ENCODE measurements at places on chromosomes 2 and 18. TPM values are rescaled to one million over a fixed set of nuclear protein-coding genes. Genes with fewer than 3 reads are reported as not detected.

The SOCS6 gene
- total RNA-seq: 20.4 TPM

The PROKR1 gene
- not detected for total RNA-seq

The SMAD2 gene
- 171 TPM for total RNA-seq

DNA sequence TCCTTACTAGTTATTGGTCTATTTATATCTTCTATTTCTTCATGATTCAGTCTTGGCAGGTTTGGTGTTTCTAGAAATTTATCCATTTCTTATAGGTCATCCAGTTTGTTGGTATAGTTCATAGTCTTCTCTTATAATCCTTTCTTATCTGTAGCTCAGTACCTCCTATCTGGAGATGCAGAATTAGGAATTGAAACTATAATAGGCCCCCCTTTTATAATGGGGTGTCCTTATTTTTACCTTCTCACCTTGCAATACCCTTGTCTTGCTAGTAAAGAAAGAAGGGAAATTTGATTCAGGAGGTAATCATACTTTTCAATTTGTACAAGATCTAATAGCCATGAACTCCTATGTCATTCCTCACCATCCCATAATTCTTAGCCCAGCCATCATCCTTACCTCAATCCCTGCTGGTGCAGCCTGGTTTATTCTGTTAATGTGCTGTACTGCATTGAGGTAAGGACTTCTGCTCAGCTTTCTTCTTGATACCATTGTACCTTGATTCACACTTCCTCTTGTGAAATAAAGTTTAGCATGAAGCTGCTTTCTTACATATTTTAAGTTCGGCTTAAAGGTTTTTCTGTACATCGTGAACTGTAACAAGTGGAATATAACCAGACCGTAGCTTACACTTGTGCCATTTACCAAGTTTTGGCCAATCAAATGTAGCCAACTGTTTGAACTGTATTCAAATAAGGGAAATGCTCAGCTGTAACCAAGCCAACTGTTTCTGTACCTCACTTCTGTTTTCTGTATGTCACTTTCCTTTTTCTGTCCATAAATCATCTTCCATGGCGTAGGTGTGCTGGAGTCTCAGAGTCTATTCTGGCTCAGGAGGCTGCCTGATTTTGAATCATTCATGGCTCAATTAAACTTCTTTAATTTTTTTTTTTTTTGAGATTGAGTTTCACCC is 40.1 kb upstream of the PTH2R start:
- no peak for DNase-seq

DNA sequence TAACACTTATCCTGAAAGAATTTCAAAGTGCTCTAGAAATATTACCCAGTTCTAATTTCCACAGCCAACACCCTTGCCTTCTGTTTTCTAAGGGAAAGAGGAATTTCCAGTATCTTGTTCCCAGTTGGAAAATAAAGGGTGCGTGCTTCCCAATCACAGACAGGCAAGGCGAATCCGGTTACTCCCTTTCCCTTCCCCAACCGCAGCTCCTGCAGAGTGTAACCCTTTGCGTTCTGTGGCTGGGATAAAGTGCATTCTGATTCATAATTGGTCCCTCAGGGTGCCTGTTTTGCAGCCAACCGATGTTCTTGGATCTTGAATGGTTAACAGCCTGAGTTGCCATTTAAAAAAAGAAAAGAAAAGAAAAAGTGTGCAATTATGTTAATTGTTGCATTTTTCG is 40.6 kb upstream of the PGAP1 start:
- DNase-seq: peak; percentile 46

DNA sequence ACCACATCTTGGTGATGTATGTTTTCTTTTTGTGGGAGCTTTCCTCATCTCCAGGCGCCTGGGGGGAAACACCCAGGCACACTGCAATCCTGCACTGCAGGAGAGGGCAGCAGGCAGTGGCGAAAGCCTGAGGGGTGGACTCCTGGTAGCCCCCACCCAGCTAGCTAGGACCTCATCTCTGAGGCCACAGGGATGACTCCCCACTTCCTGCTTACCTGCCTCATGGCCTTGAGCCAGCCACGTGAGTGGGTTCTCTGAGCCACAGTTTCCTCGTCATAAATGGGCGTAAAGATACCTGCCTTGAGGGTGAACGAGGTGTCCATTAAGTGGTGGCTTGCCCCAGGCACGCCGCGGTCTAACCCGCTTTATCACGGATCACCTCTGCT is 19.1 kb downstream of the TRAF3IP1 start:
- no peak for DNase-seq

DNA sequence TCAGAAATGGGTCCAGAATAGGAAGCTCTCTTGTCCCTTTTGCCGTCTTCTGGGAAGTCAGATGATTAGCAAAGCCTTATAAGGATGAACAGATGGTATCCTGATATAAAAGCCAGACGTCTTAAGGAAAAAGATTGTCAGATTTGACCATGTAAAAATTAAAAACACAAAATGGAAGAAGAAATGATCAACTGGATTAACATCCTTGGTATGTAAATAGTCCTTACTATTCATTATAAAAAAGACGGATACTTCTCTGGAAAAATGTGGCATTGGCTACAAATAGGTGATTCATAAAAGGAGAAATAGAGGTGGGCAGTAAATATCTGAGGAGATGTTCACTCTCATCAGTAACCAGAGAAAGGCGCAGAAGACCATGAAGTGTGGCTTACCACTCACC is 33.7 kb upstream of the SCLY start:
- no peak for DNase-seq

GRCh38 chr2:205763708-205764211 is 81.5 kb downstream of the NRP2 start:
- peak; percentile 81 for DNase-seq

DNA sequence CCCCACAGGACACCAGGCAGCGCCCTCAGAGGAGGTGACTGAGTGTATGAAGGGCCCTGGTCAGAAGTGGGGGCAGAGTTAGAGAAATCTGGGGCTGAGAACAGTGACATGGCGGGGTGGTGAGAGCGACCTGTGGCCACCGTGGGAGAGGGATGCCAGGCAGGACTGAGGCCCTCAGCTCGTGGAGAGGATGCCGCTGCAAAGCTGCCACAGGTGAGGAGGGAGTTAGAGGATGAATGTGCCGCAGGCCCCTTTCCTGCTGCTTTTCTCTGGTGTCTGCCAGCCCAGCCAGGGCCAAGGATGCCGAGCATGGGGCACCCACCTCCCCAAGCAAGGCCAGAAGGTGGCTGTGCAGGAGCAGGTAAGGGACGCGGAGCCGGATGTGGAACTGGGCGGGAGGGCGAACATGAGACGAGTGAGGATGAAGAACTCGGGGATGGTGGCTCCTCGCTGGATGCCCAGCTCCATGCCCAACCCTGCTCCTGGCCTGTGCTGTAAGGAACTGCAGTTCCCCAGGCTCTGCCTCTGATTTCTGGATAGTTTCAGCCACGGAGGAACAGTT is 269.2 kb upstream of the HDAC4 start:
- no peak for DNase-seq

GRCh38 chr2:150997066-150997465 is 264.6 kb downstream of the RBM43 start:
- no peak for DNase-seq

DNA sequence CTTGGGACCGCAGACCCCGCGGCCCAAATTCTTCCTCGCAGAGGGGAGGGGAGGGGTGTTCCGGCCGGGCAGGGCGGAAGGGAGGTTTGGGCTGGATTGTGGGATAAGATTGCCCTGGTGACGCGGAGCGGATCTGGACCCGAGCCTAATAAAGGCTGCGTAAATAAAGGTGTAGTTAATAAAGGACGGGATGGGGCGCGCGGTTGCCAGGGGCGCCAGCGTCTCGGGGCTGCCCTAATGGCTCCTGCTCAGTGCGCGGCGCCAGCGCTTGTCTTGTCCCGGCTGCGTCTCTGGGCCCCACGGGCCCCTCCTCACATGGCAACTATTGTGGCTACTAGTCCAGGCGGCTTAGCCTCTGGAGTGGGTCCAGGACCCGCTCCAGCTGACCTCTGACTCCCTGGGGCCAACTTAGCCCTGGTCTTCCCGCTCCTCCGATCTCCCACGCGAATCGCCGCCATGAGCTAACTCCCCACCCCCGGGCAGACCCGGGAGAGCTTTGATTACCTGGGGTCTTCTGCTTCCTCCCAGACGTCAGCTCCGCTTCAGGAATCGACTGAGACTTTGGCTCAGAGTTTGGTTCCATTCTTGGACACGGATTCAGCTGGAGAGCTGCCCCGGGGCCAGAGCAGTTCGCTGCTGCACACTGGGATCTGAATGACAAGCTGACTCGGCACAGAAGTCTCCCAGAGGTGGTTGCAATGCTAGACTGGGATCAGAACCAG is 36.5 kb downstream of the SLC25A52 start:
- DNase-seq: peak; percentile 7

DNA sequence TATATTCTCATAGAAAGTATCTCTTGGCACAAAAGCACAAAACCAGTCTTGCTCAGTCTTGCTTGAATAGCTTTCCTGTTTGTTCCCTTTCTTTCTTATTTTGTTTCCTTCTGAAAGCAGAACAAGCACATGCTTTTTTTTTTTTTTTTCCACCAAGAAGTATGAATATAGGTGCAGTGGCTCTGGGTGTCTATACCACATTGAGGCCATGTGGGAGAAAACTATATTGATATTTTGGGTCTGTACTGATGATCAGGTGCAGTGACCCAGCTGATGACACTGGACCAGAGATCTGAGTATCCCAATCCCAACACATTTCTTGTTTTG is 28.7 kb downstream of the GEMIN6 start:
- no peak for DNase-seq

- DNase-seq: no peak
Measured at GRCh38 chr2:241069821-241070281, 32.2 kb downstream of the MTERF4 start.

DNA sequence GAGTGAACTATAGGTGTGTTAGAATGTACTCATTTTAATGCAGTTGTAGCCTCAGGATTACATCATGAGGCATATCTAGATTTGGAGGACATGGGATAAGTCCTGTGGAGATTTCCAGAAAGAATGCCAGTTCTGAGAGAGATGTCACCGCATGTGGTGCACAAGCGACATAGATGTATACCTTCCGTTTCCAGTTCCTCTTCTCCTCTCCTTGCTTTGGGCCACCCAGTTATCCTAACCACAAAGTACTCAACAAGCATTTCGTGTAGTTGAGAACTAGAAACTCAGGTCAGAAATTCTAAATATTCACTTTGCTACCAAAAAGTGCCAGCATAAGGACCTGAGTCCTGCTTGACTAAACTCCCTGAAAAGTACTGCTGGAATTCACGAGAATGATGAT is 66.5 kb downstream of the KCTD18 start:
- DNase-seq: no peak
